ENCODE measurements at places on chromosomes 1 and 21. TPM values are rescaled to one million over a fixed set of nuclear protein-coding genes. Genes with fewer than 3 reads are reported as not detected.

DNA sequence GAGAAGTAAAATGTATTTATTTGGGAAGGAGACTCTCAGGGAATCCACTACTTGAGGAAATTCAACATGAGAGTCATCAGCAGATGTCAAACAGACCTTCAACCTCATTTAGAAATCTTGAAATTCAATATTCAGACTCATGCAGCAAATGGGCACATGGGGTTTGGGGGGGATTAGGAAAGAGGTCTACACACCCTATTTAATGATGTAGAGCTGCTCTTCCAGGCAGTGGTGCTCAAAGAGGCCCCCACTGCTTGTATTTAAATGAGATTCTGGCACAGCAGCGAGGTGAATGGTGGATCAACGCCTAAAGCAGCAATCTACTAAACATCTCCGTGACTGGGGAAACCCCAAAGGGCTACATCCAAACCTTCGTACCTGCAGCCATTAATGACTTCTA lies 213.2 kb upstream of the C8B start:
- no peak for DNase-seq

DNA sequence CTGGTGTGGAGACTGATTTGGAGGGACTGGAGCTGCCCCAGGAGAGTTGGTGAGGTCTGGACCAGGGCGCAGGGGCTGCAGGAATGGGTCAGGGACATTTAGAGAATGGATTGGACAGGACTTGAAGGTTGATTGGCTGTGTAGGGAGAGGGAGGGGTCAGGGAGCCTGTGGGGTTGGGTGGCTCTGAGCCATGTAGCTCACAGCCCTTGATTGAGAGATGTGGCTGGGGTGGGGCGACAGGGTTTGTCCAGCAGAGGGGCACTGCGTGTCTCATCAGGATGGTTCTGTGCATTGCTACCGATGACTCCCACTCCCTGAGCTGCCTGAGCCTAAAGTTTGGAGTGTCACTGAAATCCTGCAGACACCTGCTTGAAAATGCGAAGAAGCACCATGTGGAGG lies 12.1 kb downstream of the AZIN2 start:
- DNase-seq: no peak

GRCh38 chr1:239237912-239238311 lies 148.5 kb upstream of the CHRM3 start:
- DNase-seq: no peak

DNA sequence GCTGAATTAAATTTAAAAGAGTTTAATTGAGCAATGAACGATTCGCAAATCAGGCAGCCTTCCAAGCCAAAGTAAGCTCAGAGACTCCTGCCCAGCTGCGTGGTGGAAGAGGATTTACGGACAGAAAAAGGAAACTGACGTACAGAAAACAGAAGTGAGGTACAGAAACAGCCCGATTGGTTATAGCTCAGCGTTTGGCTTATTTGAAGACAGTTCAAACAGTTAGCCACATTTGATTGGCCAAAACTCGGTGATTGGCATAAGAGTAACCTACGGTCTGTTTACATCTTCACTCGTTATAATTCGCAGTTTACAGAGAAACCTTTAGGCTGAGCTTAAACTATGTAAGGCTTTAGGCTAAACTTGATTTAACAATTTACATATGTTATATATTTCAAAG lies 46.9 kb downstream of the CR1L start:
- DNase-seq: no peak

DNA sequence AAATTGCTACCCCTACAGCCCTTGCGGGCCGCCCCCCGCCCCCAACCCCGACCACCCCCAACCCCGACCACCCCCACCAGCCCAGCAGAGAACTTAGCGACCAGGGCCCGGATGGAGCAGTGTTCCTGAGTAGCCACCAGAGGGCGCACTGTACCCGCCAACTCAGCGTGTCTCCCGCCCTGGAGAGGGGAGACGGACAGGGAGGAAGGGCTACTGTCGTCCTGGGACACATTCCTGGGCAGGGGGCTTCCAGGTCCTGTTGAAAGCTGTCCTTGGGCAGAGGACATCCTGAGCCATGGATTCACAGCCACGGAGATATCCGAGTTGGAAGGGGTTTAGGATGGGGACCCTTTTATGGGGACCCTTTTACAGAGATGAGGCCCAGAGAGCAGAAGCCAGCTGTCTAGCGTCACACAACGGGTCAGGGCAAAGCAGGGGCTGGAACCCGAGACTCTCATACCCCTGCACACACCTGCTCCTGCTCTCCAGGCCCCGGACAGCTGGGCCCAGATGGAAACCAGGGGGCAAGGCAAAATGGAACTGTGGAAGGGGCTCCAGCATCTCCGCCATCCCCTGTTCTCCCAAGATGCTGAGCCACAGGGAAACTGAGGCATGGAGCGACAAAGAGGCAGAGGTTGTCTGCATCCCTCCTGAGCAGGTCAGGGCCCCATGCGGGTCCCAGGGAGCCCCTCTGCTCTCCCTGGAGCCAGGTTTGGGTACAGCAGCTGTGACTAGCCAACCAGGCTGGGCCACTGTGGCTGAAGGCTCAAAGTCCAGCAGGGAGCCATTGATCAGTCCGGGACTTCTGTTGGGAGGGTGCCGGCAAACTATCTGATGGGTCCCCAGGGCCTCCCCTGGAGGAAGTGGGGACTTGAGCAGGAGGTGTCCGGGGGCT lies 25.0 kb upstream of the LAPTM5 start:
- peak; percentile 79 for DNase-seq

DNA sequence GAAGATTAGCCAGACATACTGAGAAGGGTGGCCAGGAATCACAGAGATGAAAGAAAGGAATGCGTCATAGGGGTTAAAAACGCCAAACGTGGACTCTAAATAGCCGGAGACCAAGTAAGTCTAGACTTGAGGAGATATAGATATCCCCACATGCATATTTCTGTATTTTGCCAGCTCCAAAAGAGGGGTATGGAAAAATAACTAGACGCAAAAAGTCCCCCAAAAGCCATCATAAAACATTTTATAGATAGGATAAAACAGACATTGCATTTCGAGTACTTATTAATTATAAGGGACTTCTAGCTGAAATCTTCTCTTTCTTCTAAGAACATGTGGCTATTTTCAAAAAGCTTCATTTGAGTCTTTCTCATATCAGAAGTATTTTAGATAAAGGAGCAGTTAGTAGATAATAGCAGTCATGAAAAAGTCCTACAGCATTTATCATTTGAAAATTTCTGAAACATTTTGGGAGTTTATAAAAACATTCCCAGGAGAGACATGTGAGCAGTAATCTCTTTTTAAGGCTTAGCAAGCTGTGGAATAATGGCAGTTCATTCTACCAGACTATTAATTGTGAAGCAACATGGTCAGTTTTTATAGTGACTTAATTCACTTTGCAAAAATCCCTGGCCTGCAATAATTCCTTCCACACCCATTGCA lies 6.1 kb downstream of the KIF26B start:
- DNase-seq: no peak

- no peak for DNase-seq
Measured at GRCh38 chr1:27485363-27485762, 4.6 kb downstream of the WASF2 start.

Gene UTP11
- total RNA-seq: 33.0 TPM

Gene USH2A
- total RNA-seq: not detected
